ENCODE measurements at places on chromosomes 7 and 10.
A peak's percentile ranks its signal among the peaks of the same experiment; 100 is the strongest.

- no peak for DNase-seq
Observed at GRCh38 chr10:104049504-104050250, 36.0 kb downstream of the COL17A1 start.

DNA sequence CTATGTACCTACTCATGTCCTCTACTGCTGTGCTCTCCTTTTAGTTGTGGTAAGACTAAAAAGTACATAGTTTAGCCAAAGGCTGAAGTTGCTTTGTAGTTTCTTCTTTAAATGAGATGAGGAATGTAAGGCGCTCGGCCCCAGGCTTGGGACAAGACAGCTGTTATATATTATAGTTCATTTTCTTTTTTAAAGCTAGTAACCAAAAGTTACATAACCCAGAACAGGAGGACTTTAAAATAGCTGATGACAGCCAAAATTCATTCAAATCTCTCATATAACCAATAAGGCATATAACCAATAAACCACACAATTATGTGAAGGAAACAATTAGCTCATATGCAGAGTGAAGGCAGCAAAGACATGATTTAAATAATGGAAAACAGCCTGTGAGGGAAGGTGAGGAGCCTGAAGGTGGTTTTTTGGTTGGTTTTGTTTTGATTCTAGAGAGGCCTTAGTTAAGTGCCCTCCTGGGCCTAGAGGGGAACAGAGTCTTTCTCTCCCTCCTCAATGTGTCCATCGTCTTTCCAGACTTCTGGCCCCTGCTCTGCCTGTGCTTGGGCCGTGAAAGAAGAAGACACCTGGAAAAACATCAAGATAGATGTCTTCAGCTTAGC is 35.8 kb downstream of the SLC26A4 start:
- DNase-seq: no peak

DNA sequence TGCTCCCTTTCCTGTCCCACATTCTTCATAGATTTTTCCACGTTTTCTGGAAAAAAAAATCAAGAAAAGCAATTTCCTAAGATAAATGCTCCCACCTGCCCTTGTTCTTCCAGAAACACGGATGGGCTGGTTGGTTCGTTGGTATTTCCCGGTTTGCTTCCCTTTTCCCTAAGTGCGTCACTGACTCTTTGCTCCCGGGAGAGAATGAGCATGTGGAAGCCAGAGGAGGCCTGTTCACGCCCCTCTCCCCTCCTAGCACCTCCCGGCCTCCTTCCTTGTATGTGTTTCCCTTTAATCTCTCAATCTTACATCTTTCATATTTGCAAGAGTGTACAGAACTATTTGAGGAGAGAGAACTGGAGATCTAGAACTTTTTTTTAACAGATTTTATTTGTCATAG is 442.0 kb downstream of the GFRA1 start:
- no peak for DNase-seq

- no peak for DNase-seq
Observed at GRCh38 chr7:22329816-22330524, 27.0 kb downstream of the RAPGEF5 start.

DNA sequence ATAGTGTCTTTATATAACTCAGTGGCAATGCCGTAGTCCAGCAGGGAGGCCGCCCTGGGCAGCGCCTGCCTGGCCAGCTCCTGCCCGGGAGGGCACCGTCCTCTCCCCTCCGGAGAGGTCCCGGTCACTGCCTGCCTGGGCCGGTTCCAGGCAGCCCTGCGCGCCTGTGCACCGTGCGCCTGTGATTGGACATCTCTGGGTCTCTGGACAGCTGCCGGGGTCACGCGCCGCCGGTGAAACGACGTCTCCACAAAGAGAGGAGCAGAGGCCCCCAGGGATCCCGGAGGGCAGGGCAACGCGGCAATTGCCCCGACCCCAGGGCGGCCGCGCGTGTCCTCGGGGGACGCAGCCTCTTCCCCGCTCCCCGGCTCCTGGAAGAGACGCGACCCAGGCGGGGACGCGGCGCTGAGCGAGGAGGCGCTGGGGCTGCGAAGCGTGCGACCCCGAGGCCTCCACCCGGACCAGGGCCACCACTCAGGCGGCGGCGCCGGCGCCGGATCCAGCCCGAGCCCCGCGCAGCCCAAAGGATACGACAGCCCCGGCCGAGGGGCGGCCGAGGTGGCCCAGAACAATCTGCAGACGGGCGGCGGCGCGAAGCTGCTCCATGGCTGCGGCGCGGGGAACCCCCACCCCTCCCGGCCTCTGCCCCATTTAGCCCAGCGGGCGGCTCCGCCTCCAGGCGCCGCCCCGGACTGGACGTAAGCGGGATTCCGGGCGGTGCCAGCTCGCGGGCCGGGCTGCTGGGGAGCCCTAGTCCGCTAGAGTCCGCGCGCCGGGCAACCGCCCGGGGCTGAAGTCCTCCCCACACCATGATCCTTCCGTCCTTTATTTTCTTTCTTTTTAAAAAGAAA is at the start of gene PHYH:
Gene PHYH (minus strand): TSS at position 628 of the 851 bp plus-strand sequence. CDS start 22 bp downstream, at position 606.
- peak; percentile 23 for DNase-seq

- no peak for DNase-seq
Observed at GRCh38 chr10:44745920-44746319, 165.2 kb upstream of the TMEM72 start.

GRCh38 chr7:142319970-142320369 is 62.1 kb upstream of the PRSS58 start:
- DNase-seq: no peak

- no peak for DNase-seq
Observed at GRCh38 chr10:63429281-63429680, 36.5 kb downstream of the JMJD1C start.

DNA sequence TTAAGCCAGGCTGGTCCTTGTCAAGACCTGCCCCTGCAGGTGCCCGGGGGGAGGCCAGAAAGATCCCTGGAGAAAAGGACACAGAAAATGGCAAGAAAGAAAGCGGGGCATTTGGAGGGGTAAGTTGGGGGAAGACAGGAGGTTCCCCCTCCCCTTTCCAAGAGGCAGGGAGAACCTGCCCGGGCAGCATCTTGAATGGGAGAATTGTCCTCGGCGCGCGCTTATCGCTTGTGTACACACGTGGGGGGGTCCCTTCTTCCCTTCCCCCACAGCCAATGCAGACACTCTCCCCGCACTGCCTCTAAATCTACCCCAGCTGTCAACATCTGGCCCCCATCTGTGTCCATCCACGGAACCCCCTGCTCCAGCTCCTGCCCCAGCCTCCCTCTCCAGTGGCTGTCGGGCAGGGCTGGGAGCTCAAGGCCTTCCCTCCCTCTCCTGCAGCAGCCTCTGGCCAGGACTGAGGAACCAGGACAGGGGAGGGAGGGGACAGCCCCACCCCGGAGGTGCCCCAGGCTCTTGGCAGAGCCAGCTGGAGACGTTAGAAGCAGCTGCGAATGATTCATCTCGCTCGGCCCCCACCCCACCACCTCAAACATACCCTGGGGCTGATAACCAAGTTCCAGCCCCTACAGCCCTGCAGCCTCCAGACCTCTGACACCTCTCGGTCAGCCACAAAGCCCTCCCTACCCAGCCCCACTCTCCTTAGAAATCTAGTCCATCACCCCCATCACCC is 25.3 kb downstream of the EPHB4 start:
- no peak for DNase-seq

- peak; percentile 96 for DNase-seq
Observed at GRCh38 chr7:54858008-54858692, 99.1 kb upstream of the SEC61G start.

DNA sequence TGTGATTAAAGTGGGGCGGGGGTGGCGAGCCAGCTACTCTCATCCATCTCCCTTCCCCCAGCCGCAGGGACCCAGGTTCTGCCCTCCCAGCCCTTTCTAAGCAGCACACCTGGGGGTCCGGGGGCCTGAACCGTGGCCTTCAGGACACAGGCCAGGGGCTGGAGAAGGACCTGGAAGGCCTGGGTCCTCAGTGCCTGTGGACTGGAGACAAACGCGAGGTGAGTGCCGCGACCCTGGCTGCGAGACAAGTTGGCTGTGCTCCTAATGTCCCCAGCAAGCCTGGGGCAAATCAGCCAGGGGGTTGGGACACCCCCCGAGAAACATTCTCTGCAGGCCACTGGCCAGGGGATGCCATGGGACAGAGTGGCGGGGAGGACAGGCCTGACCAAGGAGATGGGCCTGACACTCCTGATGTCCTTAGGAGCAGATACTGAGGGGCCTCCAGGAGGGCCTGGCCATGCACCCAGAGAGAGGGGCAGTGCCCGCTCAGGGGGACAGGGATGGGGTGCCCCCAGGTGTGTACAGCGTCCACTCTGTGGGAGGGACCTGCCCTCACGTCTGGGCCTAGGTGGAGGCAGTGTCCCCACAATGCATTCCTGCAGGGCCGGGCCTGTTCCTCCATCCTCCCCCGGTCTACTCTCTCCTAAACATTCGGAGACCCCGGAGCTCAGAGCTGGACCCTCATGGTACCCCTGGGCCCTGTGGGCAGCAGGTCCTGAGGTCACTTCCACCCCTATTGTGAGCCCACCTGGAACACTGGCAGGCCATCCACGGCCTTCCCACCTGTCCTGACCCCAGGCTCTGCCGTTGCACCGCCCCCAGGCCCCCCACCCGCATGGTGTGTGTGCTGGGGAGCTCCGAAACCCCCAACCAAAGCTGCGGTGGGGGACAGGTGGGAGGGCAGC is 13.1 kb downstream of the BRAT1 start:
- no peak for DNase-seq

DNA sequence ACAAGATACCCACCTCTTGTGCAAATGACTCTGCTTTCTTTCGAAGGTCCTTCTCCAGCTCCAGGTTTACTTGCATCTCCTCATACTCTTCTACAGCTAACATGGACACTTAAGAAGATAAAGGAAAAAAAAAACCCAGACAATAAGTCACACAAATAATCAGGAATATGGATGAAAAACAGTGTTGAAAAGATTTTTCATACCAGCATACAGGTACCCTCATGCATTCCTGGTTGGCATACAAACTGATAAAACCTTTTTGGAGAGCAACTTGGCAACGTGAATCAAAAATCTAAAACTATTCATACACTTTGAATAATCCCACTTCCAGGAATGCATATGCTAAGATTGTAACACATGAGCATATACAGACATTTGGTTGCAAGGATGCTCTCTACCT is 60.1 kb downstream of the SHTN1 start:
- DNase-seq: no peak

DNA sequence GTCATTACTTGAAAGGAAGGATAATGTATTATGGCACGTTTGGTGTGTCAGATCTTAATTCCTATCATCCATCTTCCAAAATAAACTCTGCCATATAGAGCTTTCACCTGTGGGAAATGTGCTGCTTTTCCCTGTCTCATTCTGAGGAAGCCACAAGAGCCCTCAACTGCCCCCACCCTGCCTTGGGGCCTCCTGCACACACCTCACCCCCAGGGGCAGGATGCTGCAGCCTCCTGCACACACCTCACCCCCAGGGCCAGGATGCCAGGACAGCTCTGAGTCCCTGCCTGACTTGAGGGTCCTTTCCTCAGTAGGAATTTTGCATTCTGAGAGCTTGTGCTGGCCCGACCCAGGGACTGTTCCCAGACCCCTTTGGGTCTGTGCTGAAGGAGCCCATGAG is 67.1 kb downstream of the COL13A1 start:
- no peak for DNase-seq

GRCh38 chr7:28070297-28071055 is 110.1 kb downstream of the JAZF1 start:
- DNase-seq: no peak

GRCh38 chr10:35040760-35041501 is 49.2 kb downstream of the CUL2 start:
- no peak for DNase-seq

DNA sequence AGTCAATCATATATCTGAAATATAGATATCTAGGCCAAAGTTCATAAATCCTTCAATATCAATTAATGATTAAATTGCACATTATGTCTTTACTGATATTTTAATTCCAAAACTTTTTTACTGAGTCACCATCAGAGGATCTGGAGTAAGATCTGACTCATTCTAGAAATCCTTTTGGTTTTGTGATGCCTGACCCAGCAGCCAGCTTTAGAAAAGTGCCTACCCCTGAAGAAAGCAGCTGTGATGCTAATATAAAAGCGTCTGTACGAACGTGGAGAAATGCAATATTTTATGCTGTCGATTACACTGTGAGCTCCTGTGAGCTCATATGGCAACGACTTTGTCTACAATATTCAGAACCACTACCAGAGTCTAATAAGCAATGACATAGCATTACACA is 142.5 kb upstream of the LRRTM3 start:
- DNase-seq: no peak

- no peak for DNase-seq
Observed at GRCh38 chr10:82680608-82681007, 805.6 kb downstream of the NRG3 start.

GRCh38 chr10:88879534-88880281 is at the start of gene STAMBPL1:
STAMBPL1 (plus strand) TSS chr10:88880245; CDS start chr10:88901709, 21,464 bp downstream.
- DNase-seq: no peak

- DNase-seq: no peak
Observed at GRCh38 chr10:102675666-102676533, 31.6 kb downstream of the TRIM8 start.

DNA sequence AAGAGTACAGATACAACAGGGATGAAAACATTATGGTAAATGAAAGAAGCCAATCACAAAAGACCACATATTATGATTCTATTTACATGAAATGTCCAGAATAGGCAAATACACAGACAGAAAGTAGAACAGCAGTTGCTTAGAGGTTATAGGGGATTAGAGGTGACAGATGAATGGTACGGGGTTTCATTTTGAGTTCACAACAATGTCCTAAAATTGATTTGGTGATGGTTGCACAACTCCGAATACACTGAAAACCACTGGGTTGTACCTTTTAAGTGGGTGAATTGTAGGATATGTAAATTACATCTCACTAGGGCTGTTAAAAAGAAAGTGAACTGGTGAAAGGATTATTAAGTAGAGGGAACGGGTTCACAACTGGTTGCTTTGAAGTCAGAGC is 76.3 kb upstream of the MRLN start:
- no peak for DNase-seq

DNA sequence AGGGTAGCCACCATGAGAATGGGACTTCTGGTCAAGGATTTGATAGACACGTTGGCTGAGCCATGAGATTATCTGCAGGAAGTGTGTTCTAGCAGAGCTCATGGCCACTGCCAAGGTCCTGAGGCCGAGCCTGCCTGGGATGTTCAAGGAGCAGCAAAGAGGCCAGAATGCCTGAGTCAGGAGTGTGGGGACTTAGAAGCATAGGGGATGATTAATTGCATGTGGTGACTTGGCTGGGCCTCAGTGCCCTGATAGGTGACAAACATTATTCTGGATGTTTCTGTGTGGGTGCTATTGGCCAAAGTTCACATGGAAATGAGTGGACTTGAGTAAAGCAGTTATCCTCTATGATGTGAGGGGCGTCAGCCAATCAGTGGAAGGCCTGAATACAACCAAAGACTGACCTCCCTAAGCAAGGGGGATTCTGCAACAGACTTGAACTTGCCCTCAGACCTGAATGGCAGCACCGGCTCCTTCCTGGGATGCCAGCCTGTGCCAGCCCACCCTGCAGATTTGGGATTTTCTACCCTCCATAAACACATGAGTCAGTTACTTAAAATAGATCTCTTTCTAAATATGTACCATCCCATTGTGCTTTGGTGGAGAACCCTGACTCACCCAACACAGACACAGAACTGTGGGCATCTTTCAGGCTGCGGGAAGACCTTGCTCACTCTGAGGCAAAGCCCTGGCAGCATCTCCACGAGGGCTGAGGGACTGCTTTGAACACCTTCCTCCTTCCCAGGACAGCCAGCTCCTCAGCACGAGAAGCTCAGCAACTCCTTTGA is 363.9 kb upstream of the MGMT start:
- no peak for DNase-seq

GRCh38 chr10:43945094-43945730 is 296.5 kb upstream of the ZNF32 start:
- DNase-seq: no peak

- no peak for DNase-seq
Observed at GRCh38 chr10:44811072-44811471, 100.1 kb upstream of the TMEM72 start.

- DNase-seq: peak; percentile 60
Observed at GRCh38 chr10:76984559-76985443, 652.8 kb downstream of the KCNMA1 start.
